ENCODE measurements at places on chromosomes 6 and 20.

DNA sequence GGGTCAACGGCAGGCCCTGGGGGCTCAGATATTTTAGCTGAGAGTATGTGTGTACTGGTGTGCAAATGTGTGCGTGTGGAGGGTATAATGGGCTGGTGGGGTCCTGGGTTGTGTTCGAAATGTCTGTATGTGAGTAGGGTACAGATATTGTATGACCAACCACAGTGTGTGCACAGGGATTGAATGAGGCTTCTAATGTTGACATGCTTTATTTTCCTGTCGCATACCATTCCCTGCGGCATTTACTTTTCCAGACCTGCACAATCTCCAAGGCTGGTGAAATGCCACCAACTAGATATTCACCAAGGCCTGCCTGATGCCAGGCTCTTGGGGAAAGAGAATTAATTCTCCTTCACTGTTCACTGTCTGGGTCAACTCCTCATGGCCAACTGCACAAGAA, 441.4 kb upstream of the SULF2 start:
- DNase-seq = no peak

- DNase-seq = peak; percentile 49
Observed at GRCh38 chr6:143059663-143060353, 881 bp upstream of the AIG1 start.

GRCh38 chr6:83708546-83708969, 343 bp downstream of the SNAP91 start:
- DNase-seq = no peak

DNA sequence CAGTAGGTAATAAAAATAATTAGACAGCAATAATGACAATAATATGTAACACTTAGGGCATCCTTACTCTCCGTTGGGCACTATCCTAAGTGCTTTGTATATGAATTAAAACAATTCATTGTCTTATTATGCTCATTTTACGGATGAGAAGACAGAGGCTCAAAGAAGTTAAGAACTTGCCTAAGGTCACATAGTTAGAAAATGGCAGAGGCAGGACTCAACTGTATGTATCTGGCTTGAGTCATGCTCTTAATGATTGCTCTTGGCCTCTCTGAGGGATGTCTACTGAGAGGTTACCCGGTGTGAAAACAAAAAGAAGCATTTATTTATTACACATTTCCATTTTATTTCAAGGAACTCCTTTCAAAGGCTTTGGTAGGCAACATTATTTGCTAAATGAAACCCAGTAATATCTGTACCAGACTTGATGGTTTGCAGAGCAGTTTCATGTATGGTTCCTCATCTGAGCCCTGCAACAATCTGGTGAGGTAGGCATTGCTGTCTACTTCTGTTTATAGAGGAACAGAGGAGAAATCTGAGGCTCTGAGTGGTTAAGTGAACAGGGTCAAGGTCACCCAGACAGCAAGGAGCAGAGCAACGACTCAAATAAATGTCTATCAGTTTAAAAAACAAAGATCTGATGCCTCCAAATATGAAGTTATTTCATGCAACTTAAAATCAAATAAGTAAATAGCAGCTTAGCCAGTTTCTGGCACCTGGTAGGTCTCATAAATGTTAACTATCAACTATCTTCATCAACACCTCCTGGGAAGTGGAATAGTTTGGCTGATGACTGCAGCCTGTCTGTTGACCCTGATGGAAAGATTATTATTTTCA, 4.2 kb upstream of the PARD6B start:
- DNase-seq = no peak

DNA sequence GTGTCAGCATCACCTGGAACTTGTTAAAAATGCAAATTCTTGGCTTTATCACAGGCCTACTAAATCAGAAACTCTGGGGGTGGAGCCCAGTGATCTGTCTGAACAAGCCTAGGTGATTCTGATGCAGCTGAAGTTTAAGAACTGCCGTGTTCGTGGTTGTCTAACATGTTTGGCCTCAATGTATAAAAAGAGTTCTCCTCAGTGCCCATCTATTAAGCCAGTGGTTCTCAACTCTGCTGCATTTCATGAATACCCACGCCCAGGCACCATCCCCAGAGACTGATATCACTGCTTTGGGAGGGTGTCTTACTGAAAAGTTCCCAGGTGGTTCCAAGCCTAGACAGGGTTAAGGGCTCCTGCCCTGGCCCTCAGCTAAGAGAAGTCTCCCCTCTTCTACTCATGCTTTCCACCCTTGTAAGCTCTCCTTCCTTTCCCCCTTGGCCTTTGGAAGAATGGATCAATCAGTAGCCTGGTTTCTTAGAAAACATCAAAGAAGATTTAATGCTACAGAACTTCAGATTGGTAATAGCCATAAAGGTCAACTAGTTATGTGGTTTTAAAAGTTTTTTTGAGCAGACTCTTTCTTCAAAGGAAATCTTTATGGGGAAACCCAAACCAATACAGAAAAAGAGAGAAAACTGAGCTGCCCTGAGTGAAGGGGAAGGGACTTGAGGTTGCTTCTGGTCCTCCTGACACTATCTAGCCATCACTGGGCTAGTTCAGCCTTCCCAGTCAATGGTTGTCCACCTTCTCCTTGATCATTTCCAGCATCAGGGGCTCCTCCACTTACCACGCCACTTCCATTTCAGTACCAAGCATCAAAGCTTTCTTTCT, 38.9 kb upstream of the TNFAIP3 start:
- no peak for DNase-seq

DNA sequence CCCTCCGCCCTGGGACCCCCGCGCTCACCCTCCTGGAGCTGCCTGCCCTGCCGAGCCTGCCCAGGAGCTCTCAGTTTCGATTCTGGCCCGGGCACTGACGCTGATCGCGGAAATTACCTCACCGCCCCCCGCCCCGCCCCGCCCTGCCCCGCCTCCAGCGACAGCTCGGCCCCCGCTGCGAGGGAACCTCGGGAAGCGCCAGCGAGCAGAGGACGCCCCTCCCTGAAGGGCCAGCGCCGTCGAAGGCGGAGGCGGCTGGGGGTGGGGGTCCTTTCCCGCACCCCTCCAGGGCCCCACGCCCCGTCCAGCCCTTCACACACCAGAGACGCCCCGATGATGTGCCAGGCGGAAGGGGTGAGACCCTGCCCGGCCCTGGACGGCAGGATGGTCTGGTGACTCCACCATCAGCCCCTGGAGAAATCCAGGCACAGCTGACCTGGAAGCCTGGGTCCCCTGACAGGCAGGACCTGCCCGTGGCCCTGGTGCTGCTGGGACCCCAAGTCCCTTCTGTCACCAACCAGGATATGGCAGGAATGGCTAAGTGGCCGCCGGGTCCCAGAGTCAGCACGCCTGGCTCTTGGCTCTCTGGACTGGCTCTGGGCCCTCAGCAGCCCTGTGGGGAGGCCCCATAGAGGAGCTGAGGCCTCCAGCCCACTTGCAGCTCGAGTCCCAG, at the start of gene HELZ2:
TSS of gene HELZ2 (minus strand) at position 84 of the 673 bp plus-strand sequence. CDS start 1,854 bp downstream, outside the sequence.
- peak; percentile 68 for DNase-seq

DNA sequence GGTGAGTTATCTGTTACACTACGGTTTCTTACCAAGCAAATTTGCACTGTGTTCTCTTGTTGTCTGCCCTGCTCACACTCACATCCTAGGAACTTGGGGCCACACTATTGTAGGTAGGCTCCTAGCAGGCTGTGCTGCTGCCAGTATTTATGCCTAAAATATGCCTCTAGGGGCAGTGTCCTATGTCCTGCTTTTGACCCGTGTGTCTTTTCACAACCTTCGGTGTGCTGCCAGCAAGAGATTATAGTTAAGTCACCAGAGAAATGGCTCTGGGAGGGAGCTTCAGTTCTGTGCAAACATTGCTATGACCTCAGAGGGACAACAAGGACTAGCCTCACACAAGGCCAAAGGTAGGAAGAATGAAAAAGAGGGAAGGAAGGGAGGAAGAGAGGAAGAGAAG, 8.9 kb upstream of the TAAR5 start:
- no peak for DNase-seq
